NB4 (cell line): ENCODE measurements at places on chromosomes 2 and 18.
A peak's percentile ranks its signal among the peaks of the same experiment; 100 is the strongest.

DNA sequence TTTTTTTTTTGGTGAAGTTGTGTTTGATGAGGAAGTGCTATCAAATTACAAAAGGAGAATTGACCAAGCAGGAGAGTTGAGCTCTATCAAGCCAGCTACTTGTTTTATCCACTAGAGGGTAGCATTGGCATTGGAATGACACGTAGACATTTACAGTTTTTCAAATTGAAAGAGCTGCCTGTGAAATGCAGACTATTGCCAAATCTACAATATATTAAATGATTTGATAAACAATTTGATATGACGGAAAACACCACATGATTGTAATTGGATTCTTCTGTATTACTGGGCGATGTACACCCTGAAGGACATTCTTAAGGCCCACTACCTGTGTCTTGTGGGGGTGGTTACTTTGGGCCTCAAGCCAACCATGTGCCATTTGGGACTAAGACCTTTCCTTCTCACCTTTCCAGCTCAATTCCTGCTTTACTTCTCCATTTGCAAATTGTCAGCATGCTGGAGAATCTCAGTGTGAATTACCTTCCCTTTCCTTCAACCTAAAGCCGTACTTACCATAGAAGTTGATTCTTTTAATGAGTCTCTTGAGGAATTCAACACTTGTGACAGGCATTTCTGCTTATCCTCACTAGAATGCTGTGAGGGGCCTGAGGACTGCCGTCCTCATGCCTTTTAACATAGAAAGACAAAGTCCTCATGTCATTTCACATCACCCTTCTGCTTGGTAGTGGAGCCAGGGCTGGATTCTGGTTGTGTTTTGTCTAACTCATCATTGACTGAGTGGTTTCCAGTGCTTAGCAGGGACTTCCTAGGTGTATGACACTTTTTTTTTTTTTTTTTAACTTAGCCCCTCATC lies 134.8 kb upstream of the THUMPD2 start:
- DNase-seq: peak; percentile 77

DNA sequence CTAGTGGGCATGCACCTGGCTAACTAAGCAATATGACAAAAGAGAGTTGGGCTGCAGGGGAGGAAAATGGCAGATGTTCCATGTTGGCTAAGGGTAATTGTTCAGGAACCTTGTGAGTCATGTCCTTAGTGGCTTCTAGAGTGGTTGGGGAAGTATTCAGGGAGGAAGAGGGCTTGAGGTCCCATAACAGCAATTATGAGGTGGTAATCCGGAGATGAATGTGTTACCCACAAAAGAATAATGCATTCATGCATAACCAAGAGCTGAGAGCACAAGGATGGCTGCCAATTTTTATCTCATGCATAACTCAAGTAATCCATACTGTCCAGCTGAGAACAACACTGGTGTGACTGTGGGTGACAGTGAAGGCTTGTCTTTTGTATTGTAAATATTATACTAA lies 42.9 kb downstream of the TMEFF2 start:
- no peak for DNase-seq

- no peak for DNase-seq
Observed at GRCh38 chr2:120221616-120222015, 1.6 kb downstream of the TMEM185B start.

- DNase-seq: no peak
Observed at GRCh38 chr2:225737556-225737955, 338.0 kb downstream of the NYAP2 start.

- peak; percentile 50 for DNase-seq
Observed at GRCh38 chr2:19902216-19902740, 495 bp upstream of the TTC32 start.

DNA sequence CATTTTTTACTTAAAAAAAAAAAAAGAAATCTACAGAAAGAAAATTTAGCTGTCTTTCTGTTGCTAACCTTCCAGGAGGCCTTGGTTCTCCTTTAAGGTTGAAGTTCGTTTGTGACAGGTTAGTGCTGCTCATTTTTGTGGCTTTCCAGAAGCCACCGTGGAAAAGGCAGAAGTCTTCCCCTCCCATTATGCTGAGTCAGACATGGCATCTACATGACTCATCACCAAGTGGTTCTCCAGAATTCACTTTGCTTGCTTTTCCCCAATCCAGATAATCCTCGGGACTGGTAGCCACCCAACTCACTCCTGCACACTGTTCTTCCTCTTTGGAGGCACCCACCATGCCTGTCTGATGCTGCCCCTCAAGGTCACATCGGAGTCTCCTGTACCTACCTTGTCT lies 228.7 kb downstream of the PIK3C3 start:
- DNase-seq: peak; percentile 19

DNA sequence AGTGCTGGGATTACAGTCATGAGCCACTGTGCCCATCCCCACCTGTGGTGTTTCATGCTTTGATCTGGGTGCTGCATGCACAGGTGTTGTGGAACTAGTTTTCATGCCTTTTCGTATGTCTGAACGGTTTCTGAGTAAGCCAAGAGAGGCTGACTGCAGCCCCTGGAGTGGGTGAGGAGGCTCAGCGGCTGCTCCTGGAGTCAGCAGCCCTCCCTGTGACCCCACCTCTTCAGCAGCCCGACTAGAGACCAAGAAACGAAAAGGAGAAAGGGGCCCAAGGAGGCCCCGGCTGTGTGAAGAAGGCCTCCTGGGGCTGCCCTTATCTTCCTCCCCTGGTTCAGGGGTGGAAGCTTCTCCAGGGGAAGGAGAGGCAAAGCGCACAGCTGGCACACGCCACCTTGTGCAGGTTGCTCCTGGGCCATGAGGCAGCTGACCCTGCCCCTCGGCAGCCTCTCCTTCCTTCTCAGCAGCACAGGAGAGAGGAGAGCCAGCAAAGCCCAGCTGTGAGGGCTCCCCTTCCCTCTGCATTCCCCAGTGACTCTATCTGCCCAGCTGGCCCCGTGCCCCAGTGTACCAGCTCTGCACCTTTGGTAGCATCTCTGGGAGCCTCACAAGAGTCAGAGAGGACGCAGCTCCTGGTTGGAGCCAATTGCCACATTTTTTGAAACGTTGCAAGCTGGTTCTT lies 182.5 kb upstream of the HS6ST1 start:
- DNase-seq: no peak

DNA sequence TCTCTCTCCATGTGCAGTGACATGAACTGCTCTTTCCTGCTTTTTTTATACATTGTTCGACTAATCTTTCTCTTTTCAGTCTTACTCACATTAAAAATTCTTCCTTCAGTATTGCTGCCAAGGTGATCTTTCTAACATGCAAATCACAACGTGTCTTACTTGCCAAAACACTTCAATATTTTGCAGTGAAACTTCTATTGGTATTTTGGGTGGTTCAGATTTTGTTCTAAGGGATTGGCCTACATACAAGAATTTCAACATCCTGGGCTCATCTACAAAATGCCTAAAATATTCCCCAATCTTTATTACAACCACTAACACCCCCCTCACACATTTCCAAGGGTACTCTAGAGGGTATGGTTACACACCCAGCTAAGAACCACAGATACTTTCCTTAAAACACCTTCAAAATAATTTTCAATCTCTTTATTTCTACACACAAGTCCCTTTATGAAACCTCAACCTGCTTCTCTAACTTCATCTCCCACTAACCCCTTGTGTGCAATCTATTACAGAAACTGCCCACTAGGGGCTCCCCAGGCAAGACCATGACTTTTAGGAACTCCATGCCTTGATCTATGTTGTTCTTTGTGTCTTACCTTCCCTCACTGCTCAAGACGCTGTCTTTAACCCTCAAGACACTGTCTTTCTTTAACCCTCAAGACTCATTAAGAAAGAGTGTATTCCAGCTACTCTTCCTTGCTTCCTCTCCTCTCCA lies 50.9 kb downstream of the COL3A1 start:
- peak; percentile 21 for DNase-seq

GRCh38 chr2:236012155-236012554 lies 156.0 kb downstream of the GBX2 start:
- peak; percentile 80 for DNase-seq

GRCh38 chr18:23643815-23644490 lies 18.8 kb downstream of the ANKRD29 start:
- no peak for DNase-seq

DNA sequence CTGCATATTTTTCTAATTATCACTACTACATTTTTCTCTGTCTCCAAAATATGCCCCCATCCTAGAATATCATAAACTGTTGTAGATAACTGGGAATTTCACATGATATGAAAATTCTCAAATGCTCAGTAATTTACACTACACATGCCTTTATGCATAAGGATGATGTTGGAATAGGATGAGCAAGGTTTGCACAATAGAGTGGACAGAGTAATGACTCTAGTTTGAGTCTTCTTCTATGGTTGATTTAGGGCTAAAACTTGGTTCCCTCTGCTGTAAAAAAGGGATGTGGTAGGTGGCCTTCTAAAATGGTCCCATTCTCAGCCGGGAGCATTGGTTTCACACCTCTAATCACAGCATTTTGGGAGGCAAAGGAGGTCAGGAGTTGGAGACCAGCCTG lies 129.9 kb downstream of the BCL11A start:
- DNase-seq: no peak

GRCh38 chr2:25000503-25001324 lies 29.0 kb upstream of the DNAJC27 start:
- no peak for DNase-seq

DNA sequence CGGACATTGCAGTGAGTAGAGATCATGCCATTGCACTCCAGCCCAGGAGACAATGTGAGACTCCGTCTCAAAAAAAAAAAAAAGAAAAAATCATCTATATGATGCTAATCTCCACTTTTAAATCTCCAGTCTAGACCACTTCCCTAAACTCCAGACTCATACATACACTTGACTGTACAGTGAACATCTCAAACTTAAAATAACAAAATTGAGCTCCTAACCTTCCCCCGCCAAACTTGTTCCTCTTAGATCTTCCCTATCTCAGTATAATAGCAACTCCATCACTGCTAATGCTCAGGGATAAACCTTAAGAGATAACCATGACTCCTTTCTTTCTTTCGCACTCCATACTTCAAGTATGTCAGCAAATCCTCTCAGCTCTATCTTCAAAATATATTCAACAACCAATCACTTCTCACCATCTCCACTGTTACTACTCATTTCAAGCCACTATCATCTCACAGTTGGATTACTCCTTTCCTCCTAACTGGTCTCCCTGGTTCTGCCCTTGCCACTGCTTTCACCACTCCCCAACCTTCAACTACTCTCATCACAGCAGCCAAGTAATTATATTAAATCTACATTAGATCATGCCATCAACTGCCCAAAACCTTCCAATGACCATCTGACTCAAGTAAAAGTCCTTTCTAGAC lies 12.0 kb downstream of the MEMO1 start:
- DNase-seq: peak; percentile 50

DNA sequence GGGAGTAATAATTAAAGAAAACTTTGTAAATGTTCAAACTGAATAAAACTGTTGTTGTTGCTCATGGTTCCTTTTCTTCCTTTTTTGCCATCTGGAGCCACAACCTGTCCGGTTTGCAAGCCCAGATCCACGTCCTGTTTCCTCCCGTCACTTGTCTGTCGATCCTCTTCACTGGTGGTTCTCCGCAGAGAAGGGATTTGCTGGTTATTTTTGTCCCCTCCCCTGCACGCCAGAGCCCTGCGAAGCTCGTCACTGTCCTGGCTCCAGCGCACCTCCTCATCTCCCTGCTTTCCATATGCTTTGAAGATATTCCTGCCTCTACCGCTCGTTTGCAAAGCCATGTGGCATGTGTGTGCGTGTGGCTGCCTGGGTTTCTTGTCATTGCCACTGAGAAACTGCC lies 461.4 kb downstream of the RNF144A start:
- DNase-seq: no peak

DNA sequence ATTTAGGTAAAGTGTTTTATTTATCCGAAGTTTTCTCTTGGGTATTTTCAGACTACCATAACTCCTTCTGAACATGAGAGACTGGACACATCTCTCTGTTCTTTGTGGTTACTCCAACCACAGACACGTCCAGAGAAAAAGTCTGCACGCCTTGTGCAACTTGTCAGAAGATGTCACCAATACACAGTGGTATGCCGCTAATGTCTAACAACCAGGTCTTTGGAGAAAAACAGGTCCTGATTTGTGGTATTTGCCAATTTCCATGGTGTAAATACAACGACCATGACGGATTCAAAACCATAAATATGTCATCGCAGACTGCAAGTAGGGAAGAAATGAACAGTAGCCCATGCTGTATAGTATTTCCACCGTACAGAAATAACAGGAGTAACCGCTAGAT lies 620.6 kb upstream of the ID2 start:
- peak; percentile 84 for DNase-seq

GRCh38 chr2:16293398-16293797 lies 353.0 kb downstream of the MYCN start:
- no peak for DNase-seq

DNA sequence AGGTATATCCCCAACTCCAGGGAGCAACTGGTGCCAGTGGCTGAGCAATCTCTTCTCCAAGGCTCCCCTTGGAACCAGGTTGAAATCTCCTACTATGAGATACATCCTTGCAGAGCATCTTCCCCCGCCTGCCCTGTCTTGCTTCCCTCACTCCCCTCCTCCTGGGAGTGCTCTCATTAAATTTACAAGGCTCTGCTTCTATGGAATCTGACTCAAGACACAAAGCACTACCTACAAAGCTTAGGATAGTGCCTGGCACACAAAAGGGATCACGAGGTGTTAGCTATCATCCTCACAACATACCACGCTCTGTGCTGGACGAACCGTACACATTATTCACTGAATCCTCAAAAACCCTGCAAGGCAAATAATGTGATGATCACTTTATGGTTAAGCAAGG lies 121.6 kb downstream of the GALNT14 start:
- DNase-seq: no peak

- peak; percentile 77 for DNase-seq
Observed at GRCh38 chr2:224944707-224945547, 97.3 kb downstream of the DOCK10 start.

GRCh38 chr18:42176599-42176998 lies 221.6 kb downstream of the PIK3C3 start:
- peak; percentile 2 for DNase-seq

DNA sequence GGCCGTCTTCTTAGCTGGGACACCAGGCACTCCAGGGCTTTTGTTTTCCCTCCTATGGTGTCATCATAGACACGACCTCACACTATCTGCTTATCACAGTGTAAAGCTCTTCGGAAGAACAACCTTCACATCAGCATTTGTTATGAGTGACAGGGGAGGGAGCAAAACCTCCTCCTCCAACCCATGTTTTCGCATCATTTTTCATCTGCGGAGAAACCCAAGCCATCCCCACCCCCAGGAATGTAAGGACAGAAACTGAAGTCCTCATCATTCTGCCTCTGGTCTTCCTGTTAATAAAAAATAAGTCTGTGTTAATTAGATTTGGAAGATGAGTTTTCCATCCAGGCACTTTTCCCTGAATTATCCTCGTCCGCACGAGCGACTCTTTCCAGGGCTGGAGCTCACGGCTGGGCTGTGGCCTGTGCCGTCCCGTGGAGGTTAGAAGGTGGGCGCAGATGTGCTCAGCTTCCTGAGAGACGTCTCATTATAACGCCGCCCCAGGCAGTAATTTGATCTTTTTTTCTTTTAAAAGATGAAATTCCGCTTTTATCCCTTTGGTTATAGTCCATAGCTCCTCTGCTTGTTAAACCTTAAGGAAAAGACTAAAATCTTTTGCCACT lies 101.6 kb upstream of the TMEM18 start:
- no peak for DNase-seq

DNA sequence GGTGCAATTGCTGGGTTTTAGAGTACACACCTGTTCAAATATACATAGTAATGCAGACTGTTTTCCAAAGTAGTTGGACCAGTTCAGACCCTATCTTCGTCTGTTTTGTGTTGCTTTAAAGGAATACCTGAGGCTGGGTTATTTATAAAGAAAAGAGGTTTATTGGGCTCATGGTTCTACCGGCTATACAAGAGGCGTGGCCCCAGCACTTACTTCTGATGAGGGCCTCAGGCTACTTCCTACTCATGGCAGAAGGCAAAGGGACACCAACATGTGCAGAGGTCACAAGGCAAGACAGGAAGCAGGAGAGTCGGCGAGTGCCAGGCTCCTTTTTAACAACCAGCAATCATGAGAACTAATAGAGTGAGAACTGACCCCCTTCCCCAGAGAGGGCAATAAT lies 21.9 kb upstream of the EMILIN2 start:
- DNase-seq: no peak
